G401 (cell line): ENCODE measurements at places on chromosomes 16 and 17. TPM values are rescaled to one million over a fixed set of nuclear protein-coding genes. Genes with fewer than 3 reads are reported as not detected.

The RNF222 gene
- total RNA-seq: 0.03 TPM in 1 of 2 replicates, not detected in the other

The PITPNM3 gene
- total RNA-seq: 0.92 and 2.1 TPM in 2 replicates

The EIF3CL gene
- 276 and 428 TPM in 2 replicates for total RNA-seq

The FOXC2 gene
- 7.0 and 7.6 TPM in 2 replicates for total RNA-seq

The C1QL1 gene
- 68.2 and 84.1 TPM in 2 replicates for total RNA-seq

The KRT40 gene
- total RNA-seq: not detected in 2 replicates

The PER1 gene
- 29.0 and 34.0 TPM in 2 replicates for total RNA-seq

The MT1A gene
- not detected in 2 replicates for total RNA-seq

- DNase-seq: no peak
Measured at GRCh38 chr17:75889454-75889853, 7.3 kb downstream of the TRIM65 start.

GRCh38 chr17:80703142-80703478 lies 158.5 kb downstream of the RPTOR start:
- no peak for DNase-seq

- no peak for DNase-seq
Measured at GRCh38 chr17:38994026-38994425, 26.8 kb upstream of the FBXO47 start.

DNA sequence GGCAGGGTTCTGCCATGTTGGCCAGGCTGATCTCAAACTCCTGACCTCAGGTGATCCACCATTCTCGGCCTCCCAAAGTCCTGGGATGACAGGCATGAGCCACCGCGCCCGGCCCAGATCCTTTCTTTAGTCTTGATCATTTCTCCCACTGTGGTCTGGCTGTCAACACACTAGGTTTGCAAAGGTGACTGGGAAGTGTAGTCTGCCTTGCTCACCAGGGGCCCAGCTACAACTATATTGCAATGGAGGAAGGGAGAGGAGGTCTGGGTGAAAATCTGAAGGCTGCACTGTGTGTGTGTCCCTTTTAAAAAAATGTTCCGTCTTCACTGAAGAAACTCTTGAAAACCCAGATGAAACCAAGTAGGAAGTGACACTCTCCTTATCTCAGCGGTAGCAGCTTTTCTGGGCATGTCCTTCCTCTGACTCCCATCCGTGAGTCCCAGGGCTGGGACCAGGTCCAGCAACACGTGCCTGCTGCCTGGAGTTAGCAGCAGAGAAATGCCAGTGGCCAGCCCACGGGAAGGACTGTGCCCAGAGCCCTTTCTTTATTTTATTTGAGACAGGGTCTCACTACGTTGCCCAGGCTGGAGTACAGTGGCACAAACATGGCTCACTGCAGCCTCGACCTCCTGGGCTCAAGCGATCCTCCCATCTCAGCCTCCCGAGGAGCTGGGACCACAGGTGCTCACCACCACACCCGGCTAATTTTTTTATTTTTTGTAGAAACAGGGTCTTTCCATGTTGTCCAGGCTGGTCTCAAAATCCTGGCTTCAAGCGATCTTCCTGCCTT lies 17.8 kb upstream of the KIF19 start:
- no peak for DNase-seq

DNA sequence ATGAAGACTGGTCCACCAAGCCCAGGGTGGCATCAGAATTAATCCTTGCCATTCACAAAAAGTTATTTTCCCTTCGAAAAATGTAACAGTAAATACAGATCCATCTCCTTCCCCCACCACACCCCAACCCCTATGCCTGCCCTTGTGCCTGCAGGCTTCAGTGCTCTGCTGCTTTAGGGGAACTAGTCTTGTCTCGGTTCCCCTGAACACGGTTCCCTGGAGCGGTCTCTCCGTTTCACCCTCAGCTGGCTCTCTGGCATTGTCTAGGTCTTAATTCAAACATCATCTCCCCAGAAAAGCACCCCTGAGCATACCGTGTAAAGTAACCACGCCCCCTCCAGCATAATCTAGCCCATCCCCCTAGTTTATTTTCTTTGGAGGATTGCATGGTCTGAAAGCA lies 25.8 kb downstream of the EMP2 start:
- no peak for DNase-seq

- DNase-seq: no peak
Measured at GRCh38 chr17:41538565-41538991, 10.5 kb upstream of the KRT19 start.

- no peak for DNase-seq
Measured at GRCh38 chr17:77461277-77462057, 320.7 kb downstream of the SEC14L1 start.

DNA sequence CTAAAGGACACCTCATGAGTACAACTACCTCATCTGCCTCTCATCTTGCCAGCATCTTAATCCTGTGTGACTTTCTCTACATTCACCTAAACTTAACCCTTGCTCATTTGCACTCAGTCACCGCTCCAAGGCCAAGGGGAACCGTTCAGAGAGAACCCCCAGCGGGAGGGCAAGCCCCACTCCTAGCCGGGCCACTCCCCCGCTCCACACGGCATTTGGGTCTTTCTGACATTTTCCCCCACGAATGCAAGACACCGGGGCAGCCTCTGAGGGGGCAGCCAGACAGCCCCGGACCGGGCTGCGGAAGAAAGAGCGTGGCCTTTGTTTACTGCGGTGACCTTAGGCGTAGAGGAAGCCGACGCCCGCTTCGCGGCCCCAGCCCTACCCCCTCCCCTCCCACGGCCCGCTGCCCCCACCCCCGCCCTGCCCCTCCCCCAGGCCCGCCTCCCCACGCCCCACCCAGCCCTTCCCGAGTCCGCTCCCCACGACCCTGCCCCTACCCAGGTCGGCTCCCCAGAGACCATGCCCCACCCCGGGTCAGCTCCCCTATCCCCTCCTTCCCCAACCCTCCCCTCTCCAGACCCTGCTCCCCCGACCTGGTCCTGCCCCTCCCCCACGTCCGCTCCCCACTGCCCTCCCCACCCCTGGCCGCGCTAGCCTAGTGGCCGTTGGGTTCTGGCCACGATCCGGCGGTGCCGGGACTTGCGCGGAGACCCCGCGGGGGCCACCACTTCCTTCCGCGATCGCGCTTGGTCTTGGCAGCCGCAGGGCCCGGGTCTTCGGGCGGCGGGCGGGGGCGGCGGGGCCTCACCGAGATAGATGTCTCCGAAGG lies 789 bp downstream of the CSNK1D start:
- DNase-seq: no peak

DNA sequence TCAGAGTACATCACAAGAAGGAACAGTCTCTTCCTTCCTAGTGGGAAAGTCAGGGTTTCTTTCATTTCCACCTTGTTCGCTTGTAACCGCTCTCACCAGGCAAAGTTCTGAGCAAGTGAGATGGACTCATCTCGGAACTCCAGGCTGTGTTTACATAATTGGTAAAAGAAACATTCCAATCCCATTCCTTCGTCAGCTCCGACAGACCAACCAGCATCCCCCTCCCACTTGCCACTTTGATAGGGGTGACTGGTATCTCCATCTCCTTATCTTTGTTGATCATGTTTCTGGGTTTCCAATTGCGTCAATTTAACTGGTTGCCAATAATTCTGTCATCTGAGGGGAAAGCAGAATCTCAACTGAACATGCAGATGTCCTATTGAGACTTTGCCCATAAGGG lies 36.8 kb upstream of the LYRM9 start:
- no peak for DNase-seq

- DNase-seq: no peak
Measured at GRCh38 chr17:50825188-50825587, 10.2 kb upstream of the WFIKKN2 start.

DNA sequence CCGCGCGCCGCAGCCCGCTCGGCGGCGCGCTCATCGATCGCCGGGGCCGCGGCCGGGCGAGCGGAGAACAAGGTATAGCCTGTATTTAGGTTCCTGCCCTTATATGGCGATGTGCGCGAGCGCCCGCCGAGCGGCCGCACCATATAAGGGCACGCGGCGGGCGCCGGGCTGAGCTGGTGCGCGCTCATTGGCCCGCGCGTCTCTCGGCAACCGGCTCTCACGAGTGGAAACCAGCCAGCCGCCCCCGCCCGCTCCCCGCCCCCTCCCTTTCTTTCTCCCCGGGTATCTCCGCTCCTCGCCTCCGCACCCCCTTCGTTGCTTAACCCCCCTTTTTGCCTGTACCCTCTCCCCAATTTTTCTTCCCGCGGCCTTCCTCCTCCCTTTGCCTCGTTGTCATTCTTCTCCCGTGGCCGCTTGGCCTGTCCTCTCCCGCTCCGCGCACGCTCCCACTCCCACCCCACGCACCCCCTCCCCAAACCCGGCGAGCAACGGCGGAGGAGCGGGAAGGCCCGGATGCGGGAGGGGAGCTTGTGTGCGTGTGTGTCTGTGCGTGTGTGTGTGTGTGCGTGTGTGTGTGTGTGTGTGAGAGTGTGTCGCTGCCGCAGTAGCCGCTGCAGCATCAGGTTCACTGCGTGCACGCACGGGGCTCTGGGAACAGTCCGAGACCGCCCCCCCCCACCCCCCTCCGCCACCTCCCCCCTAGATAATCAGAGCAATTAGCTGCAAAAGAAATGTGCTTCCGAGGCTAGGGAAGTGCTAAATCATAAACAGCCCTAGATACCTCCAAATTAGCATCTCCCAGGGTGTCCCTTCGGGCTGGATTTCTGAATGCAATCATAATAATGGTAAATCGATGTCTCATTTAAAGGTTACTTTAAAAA lies 13.5 kb upstream of the CBX8 start:
- DNase-seq: peak; percentile 37

DNA sequence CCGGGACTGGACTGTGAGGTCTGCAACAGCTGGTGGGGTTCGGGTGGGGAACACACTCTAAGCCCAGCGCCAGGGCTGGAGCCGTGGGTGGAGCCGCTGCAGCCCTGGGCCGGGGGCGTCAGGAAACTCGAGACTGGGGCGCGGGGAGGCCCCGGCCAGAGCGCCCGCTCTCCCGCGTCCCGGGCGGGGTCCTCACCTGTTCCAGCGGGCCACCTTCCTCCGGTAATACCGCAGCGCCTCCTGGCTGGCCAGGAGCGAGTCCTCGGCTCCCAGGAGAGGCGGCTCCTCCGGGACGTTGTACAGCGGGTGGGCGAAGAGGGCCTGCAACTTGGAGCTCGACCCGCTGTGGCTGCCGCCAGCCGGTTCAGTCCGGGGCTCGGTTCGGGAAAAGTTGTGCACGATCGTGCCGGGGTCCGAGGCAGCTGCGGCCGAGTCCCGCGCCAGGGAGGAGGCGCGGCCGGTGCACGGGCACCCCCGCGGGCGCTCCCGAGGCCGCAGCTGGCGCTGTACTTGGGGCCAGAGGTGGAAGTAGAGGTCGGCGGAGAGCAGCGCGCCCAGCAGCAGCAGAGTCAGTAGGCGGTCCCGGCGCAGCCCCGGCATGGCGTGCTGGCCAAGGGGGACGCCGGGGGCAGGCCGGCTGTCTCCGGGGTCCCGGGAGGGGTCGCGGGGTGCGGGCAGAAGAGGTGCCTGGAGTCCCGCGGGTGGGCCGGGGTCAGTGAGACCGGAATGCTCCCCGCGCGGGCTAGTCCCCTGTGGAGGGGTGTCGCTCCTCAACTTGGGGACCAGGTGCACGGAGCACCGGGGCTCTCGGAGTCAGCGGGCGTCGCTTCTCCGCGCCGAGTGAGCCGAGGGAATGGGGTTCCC lies 868 bp downstream of the FAM20A start:
- no peak for DNase-seq

DNA sequence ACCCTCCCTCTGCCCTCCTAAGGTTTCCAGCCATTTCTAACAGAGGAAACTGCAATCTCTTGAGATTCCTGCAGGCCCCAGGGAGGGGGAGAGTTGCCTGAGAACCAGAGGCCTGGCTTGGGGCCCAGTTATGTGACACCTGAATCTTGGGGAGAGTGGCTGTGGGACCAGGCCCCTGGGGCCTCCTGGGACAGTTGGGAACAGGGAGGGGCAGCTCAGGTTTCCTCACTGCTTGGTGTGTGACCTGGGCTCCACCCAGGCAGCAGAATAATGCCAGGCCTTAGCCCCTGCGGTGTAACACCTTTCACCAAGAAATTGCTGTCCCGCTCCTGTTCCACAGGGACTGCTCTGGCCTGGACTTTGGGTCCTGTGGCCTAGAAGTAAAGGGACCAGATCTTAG lies 44.3 kb upstream of the CRHR1 start:
- no peak for DNase-seq

DNA sequence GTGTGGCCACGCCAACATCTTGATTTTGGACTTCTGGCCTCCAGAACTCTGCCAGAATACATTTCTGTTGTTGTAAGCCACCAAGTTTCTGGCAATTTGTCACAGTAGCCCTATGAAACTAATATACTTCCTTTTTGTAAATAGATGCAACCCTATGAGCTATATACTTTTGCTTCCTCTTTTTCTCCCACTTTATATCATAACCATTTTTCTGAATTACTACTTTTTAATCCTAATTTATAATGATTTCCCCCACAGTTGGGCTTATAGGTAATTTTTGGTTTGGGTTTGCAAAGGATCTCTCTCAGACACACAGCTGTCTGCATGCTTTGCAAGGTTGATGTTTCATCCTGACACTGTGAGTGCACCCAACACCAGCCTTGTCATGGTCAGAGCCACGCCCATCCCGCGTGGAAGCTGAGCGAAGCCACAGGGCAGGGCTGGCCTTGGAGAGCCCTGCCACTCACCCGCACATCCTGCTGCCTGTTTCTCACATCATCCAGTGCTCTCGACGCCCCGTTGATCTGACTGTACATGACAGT lies 5.8 kb downstream of the TRIM25 start:
- DNase-seq: no peak

- DNase-seq: no peak
Measured at GRCh38 chr16:61929776-61930175, 106.5 kb downstream of the CDH8 start.

DNA sequence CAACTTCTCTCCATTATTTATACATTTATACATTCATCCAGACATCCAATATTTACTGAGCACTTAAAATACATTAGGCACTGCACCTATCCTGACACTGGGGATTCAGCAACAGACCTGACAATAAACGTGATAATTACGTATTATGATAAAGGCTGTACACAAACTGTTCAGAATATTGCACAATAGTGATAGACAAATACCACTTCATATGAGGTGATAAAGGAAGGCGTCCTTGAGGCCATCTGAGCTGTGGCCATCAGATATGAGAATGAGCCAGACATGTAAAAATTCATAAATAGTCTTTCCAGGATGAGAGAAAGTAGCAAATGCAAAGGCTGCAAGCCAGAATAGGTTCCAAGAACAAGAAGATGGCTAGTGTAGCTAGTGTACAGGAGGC lies 8.6 kb downstream of the USP32 start:
- DNase-seq: no peak

DNA sequence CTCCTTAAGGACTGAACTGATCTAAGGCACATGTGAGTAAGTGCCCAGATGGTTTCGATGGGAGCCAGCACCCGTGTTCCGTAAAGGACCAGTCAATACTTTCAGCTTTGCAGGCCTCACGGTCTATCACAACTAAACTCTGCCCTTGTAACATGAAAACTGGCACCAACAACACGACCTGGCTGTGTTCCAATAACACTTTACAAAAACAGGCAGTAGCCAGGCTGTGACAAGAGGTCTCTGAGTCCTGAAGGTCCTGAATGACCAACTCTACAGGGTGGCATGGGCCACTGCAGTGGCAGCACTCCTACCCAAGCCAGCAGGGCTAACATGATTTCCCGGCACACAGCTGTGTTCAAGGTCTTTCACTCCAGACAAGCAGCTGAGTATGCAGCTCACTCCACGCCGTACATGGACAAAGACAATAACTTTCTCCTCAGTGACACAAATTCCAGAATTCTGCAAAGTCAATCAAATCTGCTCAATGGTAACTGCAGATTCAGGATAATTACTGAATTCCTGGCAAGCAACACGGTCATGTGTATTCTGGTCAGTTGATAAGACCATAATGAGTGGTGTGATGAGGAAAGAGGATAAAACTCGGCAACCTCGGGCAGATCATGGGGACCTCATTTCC lies 15.3 kb downstream of the NPLOC4 start:
- peak; percentile 35 for DNase-seq
